NCI-H2107 (cell line): ENCODE measurements at places on chromosomes 2 and 18.

DNA sequence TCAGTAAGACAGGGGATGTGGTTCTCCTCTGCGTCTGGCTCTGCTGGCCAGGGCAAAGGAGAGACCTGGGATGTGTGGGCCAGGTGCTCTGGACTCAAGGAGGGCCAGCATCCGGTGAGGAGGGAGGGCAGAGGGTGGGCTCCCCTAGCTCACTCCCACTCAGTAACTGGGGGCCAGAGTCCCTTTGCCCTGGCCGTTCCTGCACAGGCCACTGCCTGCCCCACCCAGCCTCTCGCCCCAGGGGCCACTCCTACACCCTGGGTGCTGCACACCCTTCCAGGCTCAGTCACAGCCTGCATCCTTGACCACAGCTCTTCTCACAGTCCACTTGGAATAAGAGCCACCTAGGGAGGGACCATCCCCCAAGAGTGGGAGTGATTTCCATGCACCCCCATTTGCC is 41.0 kb downstream of the SNED1 start:
- no peak for DNase-seq

GRCh38 chr2:8364668-8365067 is 317.2 kb upstream of the ID2 start:
- no peak for DNase-seq

GRCh38 chr2:26612522-26613240 is 28.5 kb downstream of the CIB4 start:
- DNase-seq = no peak

DNA sequence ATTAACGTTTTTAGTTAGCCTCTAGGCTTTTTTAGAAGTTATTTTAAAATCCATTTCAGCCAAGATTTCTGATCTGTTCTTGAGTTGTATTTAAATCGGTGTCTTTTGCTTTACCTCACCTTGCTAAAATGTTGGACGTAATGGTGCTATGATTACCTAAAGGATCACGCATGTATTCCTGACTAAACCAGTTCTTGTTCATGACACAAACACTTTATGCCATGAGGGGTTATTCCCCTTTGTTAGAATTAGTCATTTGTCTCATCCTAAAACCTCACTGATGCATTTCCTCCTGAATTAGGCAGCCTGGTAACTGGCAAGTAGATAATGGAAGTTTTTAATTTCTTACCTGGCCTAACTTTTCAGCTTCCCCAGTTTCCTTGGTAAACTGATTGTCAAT is 185.4 kb upstream of the TANK start:
- DNase-seq = no peak

DNA sequence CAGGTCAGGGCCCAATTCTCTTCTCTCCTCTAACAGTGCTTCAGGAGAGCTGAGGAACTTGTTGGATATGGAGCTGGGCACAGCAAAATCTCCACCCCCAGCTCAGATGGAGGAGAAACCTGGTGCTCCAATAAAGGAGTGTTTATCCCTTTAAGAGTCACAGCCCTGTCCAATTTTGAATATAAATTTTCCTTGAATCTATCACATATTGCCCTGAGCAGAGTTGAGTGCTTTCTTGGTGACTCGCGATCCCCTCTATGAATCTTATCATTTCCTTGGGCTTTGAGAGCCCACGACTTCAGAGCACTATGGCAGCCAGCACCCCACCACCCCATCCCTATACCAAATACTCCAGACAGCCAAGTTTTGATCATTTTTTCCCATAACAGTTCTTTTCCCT is 34.4 kb upstream of the SMAD7 start:
- no peak for DNase-seq

DNA sequence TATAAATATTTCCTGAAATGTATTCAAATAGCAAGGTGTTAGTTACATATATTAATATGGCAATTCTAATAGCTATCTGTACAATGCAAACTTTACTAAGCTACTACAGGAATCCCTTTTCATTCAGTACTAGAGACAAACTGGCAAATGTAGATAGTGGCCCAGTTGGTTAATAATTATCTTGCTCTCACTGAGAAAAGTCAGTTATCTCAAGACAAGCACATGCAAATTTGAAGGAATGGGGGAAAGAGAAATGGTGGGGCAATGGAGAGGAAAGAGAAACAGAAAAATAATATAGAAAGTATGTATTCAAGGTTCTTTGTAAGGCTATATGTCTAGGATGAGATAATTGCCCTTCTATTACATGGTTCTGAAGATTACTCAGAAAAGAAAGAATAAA is 280.0 kb downstream of the FIGN start:
- no peak for DNase-seq
